Kidney (tissue), 22 donors: ENCODE measurements at places on chromosomes 7 and 10. TPM values are rescaled to one million over a fixed set of nuclear protein-coding genes. Genes with fewer than 3 reads are reported as not detected.
A peak's percentile ranks its signal among the peaks of the same experiment; 100 is the strongest.

RET gene
- 3.1 TPM for total RNA-seq

MCU gene
- 37.6 TPM for total RNA-seq

TMEM213 gene
- total RNA-seq: 30.2 TPM

HPS1 gene
- 63.3 TPM for total RNA-seq

- DNase-seq: peak; percentile 38
These were observed 240.0 kb downstream of the ARHGAP21 start for GRCh38 chr10:24483701-24484100.

DNA sequence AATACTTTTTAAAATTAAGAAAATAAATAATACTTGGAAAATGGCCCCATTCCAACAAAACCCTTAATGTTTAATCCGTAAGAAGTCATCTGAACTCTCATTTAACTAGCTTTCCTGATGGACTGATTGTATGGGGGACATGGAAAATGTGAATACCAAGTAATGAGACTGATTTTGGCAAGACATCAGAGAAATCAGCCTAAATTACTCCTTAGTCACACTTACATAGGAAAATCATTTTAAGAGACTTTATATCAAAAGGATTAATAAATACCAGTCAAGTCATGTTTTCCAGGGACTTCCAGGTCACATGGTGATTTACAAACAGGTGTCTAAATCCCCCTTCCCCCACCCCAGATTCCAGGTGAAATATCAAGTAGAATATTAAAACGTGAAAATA lies 58.2 kb downstream of the GRM8 start:
- DNase-seq: no peak

DNA sequence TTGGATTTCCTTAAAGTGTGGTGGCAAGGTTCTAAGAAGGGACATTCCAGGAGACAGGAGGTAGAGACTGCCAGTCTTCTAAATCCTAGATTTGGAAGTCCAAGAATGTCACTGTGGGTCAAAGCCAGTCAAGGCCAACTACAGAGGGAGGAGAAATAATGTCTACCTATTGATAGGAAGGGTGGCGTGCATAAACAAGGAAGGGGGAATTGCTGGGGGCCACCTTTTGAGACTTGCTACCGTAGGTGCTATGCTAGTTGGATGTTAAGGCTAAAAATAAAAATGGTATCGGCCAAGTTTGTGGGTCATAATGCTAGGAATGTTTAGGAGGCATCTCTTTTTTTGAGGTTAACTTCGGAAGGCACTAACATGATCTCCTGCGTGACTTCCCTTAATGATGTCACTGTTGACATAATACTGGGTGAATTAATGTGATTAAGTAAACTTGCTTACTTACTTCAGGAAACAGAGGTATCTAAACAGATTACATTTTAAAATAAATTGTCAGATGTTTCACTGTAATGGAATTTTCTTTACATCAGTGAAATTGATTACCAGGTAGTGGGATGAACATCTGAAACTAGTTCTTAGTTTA lies 4.8 kb downstream of the BTRC start:
- no peak for DNase-seq

- DNase-seq: no peak
These were observed 154.7 kb upstream of the AOAH start for GRCh38 chr7:36879021-36879420.

DNA sequence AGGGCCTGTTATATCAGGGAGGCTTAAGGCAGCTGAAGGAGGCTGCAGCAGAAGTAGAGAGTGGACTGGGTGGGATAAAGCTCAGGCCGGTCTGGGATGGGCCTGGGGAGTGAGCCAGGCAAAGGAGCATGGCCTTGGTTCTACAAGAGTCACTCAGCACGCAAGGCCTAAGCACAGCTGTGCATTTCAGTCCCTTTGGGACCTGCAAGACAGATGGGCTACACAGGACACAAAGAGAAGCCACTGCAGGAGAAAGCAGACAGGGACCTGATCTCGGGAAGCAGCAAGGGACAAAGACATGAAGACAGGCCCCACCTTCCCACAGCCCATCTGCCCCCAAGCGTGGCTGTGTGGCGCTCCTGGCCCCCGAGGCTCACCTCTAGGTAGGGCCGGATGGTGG lies 29.4 kb downstream of the RRP12 start:
- no peak for DNase-seq

DNA sequence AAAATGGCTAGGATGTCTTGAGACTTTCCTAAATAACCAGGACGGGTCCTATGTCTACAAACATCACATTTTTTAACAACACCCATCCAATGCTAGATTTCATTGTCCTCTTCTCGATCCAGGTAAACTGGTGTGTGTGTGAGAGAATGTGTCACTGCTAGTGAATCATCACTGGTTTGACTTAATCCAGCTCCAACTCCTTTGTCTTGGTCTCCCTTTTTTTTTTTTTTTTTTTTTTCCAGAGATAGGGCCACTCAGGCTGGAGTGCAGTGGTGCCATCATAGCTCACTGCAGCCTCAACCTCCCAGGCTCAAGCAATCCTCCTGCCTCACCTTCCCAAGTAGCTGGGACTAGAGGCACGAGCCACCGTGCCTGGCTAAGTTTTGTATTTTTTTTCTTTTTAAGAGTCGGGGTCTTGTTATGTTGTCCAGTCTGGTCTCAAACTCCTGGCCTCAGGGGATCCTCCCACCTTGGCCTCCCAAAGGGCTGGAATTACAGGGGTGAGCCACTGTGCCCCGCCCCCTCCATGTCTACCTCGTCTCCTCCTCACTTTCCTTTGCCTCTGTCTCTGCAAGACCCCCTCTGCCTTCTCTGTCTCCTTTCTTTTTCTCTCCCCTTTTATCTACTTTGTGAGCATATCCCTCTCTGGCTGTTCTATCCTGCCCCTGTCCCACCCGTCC lies 2.2 kb upstream of the UFSP1 start:
- peak; percentile 54 for DNase-seq

DNA sequence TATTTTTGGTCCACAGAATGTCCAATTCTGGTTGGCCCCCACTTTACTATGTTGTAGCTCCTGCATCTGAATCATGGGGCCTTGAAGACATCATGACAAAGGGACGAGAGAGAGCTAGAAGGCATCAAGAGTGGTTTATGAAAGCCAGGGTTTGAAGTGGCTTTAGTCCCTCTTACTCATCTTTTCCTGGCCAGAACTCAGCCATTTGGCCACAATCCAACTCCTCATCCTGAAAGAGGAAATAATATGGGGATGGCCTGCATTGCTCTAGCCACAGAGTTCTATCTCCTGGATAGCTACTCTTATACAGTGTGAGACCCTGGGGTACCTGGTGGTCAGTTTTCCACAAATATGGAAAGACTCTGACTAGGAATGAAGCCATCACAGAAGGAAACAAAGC lies 418.9 kb downstream of the XPNPEP1 start:
- no peak for DNase-seq

DNA sequence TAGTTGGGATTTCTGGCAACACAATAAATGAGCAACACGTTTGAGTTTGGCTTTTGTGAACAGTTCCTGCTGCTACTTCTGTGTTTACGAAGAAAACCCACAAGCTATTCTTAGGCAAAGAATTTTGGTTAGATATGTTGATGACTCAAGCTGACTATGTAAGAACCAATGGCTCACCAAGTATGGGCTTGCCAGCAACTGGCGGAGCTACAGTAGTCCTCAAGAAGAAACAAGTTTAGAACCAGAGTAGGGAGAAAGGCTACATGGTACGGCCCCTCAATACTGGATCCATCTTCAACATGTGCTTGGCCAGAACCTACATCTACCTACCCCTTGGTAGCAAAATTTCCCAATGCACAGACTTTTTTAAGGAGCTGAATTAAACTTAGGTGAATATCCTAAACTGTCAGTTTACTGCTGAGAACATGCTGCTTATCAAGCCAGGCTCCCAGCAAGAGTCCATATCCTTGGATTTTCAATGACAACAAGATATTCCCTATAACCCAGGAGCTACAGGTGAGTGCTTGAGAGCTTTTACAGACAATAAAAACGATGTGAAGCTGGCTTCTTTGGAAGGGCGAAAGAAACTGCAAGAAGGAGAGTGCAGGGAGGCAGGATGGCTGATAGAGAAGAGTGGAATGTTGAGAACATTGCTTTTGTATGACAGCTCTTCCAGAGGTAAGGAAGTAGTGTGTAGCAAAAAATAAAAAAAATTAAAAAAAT lies 74.3 kb upstream of the ASAH2 start:
- DNase-seq: no peak

- peak; percentile 31 for DNase-seq
These were observed 157.6 kb upstream of the PCBD1 start for GRCh38 chr10:71045936-71046335.
